Calu3 (cell line): ENCODE measurements at places on chromosomes 3 and 15. TPM values are rescaled to one million over a fixed set of nuclear protein-coding genes. Genes with fewer than 3 reads are reported as not detected.
A peak's percentile ranks its signal among the peaks of the same experiment; 100 is the strongest.

DNA sequence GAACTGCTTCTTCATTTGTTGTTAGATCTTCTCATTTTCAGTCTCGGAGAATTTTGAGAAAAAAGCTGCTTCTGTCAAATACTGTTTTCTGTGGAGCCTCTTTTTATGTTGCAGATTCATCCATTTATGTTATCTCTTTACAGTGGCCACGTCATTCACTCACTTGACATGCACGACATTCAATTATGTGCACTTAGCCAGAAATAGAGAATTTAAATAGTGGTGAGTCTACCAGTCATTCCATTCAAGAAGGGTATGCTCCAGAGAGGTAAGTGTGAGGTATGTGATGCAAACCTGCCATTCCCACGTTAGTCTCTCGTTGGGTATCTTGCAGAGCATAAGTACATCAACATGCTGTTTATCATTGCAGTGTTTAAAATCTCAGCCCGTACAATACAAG is 9.8 kb downstream of the ARPP19 start:
- no peak for DNase-seq

FETUB gene
- total RNA-seq: not detected in 2 replicates

ITPKA gene
- 0.61 and 0.68 TPM in 2 replicates for total RNA-seq

- DNase-seq: no peak
Measured at GRCh38 chr15:53851110-53851848, 91.8 kb upstream of the WDR72 start.

- no peak for DNase-seq
Measured at GRCh38 chr3:53167418-53168174, 6.6 kb downstream of the PRKCD start.

KLHL18 gene
- 24.8 and 33.3 TPM in 2 replicates for total RNA-seq

DNA sequence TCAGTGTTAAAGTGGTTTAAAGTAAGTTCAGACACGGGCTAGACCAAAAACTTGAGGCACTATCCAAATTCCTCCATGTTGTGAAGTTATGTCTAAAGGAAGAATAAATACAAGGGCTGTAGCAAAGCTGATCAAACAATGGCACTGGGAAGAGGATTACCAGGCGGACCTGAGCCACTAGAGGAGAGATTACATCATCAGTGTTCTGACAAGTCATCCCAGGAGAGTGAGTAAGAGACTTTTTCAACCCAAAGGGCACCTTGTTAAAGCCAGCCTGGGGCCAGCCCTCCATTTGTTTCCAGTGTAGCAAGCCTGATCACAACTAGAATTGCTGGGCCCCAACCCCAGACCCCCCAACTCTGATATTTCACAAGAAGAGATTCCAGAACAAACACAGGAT is 166.9 kb downstream of the DCLK3 start:
- DNase-seq: no peak

- no peak for DNase-seq
Measured at GRCh38 chr3:31926543-31926942, 54.5 kb downstream of the OSBPL10 start.

DNA sequence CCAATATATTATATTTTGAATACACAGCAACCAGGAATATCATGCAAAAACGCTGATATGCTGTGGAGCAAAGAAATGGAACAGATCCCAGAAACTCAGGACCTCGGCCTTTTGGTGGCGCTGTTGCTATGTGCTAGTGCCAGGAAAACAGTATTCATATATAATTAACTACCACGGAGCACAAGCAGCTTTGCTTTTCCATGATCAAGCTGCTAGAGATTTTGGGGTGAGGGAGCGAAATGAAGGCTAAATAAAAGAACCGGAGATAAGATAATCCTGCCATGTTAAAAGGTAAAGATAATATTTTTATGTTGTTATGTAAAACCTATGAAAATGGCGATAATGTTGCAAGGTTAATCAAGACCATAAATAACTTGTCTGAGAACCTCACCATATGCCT is 157.7 kb upstream of the FAM3D start:
- peak; percentile 70 for DNase-seq

- no peak for DNase-seq
Measured at GRCh38 chr3:38730281-38730680, 80.8 kb upstream of the SCN5A start.

DNA sequence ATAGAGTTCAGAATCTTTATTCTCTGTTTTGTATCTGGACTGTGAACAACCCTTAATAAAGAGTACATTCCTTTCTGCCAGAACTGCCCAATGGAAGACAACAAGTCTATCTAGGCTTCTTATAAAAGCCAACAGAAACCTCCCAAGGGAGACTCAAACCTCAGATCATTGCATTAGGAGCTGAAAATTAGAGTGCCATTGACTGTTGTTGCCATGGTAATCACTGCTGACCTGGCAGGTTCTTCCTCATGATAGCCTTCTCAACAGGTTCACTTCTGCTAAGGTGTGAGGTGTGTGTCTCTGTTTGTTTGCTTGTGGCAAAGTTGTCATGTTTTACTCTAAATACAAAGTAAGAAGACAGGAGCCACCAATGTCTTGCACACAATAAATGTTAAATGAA is 79.2 kb downstream of the TMEM108 start:
- no peak for DNase-seq

DNA sequence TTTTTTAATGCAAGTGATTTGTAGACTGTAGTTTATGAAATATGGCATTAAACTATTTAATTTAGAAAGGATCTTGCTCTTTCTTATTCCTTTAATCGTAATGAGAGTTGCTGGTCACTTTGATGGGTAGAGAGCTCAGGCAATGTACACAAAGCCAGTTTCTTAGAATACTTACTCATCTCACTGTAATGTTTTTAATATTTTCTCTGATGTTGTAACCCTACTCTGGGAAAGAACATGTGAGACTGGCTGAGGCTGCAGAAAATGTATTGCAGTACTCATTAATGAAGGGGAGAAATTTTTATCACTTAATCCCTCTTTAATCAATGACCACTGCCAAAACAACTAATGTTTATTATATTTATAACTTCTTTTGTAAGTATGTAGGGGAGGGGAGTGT is 479.4 kb upstream of the KCNMB2 start:
- no peak for DNase-seq

GRCh38 chr15:88166082-88166993 is 90.2 kb downstream of the NTRK3 start:
- peak; percentile 23 for DNase-seq

DNA sequence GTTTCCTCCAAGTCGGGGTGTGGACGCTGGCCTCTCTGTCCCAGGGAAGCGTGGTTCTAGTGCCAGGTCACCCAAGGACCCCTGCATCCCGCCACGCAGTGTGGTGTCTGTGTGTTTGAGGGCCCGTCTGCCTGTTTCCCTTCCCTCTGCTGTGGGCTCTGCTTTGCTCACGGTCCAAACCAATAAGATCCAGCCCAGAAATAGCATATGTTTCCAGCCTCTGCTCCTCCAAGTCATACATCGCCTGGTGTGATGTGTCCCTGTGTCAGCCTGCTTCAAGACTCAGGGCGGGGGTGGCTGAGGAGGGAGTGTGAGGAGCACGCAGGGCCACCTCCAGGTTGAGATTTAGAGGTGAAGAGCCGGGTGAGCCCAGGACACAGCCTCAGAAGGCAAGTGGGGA is 21.9 kb upstream of the RPL29 start:
- no peak for DNase-seq

GRCh38 chr3:41207355-41207754 is 8.1 kb downstream of the CTNNB1 start:
- no peak for DNase-seq

NAALADL2 gene
- total RNA-seq: 36.7 and 36.9 TPM in 2 replicates

GRCh38 chr3:172776049-172776717 is 25.7 kb downstream of the ECT2 start:
- no peak for DNase-seq

LRRIQ4 gene
- 0.27 TPM in 1 of 2 replicates, not detected in the other for total RNA-seq

DNA sequence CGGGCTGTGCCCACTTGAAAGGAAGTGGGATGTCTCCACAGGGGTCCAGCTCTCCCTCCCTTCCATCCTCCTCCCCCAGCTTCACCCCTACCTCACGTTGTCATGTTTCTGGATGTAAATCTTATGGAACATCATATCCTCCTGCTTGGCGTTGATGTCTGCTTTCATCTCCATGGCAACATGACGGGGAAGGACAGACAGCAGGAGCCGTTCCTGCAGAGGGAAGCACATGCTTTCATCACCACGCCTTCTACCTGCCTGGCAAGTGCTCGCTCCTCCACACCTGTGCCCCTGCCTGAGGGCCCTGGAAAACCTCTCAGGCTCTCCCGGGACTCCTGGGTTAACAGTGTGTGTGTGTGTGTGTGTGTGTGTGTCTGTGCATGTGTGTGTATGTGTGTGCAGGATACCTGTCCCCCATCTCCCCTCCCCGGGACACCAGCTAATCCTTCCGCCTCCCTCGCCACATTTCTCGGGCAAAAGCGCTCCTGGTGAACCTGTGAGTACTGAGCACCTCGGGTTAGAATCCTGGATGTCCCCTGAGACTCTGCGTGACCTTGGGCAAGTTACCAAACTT is 101.1 kb downstream of the ADCY5 start:
- no peak for DNase-seq

TRPM1 gene
- not detected in 2 replicates for total RNA-seq

UBA7 gene
- total RNA-seq: 26.3 and 40.9 TPM in 2 replicates

GRCh38 chr15:88450125-88450798 is 16.9 kb downstream of the MRPL46 start:
- DNase-seq: peak; percentile 85

GNAT1 gene
- not detected in 2 replicates for total RNA-seq

DNA sequence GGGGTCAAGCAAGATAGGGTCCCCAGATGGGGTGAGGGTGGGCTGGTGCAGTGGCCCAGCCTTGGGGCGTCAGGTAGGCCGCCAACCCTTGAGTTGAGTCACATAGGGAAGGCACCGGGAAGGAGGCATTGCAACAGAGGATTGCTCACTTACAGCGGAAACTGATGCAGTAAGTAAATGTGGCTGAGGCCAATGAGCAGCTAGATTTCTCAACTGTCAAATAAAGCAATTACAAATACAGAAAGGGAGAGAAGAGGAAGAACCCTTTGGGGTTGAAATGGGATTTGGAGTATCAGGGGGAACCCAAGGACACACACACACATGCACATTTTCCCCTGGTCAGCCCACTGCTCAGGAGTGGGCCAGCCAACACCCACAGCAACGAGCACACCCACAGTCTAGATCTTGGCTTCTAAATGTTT is 44.0 kb downstream of the CHSY1 start:
- DNase-seq: no peak

DNA sequence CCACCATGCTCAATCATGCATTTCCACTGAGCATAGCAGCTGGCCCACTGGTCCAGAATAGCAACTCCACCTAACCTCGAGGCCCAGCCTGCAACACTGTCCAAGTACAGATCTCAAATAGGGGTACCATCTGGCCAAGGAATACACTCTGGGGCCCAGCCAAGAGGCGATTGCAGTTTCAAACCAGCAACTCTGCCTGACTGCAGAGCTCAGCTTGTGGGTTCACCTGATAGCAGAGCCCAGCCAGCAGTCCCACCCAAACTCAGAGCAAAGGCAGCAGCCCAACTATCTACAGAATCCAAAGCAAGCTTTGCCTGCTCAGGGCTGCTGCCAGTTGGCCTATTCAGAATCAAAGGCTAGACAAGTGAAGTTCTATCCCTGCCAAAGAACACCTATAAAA is 30.5 kb downstream of the POLQ start:
- no peak for DNase-seq

LRRC3B gene
- total RNA-seq: not detected in 2 replicates

GRCh38 chr15:76035593-76035992 is 23.4 kb upstream of the NRG4 start:
- no peak for DNase-seq

DNA sequence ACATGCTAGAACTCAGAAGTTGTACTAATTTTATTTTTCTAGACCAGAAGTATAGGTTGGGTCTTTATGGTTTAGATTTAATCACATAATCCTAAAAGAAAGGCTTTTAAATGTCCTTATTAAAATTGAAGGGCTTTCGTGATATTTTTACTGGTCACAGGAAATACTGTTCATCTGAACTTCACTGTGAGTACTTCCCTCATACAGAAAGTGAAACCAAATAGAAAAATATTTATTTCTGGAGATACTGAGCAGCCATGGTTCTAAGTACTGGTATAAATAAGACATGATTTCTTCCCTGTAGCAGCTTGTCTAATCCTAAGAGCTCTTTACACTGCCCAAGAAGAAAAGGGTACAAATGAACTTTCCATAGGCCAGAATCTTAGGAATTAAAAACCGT is 2.0 kb downstream of the SNRK start:
- no peak for DNase-seq

CPNE9 gene
- not detected in 2 replicates for total RNA-seq

- DNase-seq: no peak
Measured at GRCh38 chr3:152404976-152405375, 136.2 kb downstream of the MBNL1 start.

GRCh38 chr3:3227640-3228039 is 48.1 kb upstream of the CRBN start:
- DNase-seq: no peak

GRCh38 chr15:90115783-90116182 is 13.5 kb upstream of the IDH2 start:
- DNase-seq: no peak

DNA sequence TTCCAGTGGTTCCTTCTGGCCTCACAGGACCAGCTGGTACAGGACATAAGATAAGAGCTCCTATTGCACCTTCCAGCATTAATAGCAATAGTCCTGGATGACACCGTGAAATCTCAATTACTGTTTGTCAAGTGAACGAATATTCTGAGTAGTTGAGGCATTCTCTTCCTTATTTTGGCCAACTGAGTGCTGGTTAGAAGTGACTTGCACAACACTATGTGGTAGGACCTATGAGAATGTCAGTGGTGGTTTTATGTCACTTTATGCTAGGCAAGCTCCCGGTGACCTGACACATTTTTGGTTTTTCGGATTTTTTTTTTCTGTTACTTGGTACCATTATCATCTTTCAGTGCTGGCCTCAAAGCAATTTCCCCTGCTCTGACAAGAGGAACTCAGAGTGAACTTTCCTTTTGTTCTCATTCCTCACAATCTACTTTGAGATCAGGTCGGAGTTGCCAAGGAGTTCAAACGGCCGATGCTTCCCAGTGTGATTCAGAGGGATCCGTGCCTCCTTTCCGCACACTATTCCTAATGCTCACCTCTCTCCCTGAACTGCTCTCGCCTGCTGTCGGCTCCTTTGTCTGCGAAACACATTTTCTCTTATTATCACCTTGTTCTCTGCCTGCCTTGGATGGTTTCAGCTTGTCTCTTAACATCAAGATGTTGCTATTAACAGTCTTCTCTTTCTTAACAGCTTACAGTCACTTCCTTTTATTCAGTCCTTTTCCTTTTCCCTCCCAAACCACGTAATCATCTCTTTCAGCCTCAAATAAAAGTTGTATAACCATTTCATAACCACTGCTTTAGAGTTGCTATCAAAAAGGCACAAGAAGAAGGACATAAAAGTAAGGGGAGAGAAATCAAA is 35.8 kb downstream of the QTRT2 start:
- DNase-seq: no peak

HDGFL3 gene
- total RNA-seq: 62.9 and 69.4 TPM in 2 replicates

DNA sequence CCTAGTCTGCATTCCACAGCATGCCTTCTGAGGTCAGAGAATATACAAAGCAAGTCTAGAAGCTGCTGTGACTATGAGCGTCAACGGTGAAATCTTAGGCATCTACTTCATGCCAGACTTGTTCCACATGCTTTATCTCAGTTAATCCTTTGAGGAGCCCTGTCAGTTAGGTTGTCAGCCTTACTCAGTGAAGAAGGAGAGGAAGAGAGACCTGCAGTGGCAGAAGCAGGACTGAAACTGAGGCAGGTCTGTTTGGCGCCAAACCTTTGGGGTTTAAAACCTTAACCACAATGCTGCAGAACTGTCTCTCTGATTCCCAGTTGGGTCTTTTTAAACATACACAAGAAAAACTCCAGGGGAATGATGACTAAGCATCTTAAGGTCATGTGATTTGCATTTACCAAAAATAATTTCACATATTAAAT is 139.0 kb upstream of the LIPC start:
- DNase-seq: no peak

GRCh38 chr15:43094416-43095030 is 11.3 kb downstream of the UBR1 start:
- no peak for DNase-seq

WDR53 gene
- total RNA-seq: 20.3 and 23.9 TPM in 2 replicates

TFDP2 gene
- 51.8 and 54.8 TPM in 2 replicates for total RNA-seq

CASR gene
- 2.3 and 5.1 TPM in 2 replicates for total RNA-seq
